ENCODE measurements at places on chromosomes 11 and 22. TPM values are rescaled to one million over a fixed set of nuclear protein-coding genes. Genes with fewer than 3 reads are reported as not detected.

GRCh38 chr22:46969961-46970360, 207.5 kb downstream of the TBC1D22A start:
- DNase-seq, result no peak

- no peak for DNase-seq
Observed at GRCh38 chr11:75760710-75761493, 7.7 kb upstream of the DGAT2 start.

DNA sequence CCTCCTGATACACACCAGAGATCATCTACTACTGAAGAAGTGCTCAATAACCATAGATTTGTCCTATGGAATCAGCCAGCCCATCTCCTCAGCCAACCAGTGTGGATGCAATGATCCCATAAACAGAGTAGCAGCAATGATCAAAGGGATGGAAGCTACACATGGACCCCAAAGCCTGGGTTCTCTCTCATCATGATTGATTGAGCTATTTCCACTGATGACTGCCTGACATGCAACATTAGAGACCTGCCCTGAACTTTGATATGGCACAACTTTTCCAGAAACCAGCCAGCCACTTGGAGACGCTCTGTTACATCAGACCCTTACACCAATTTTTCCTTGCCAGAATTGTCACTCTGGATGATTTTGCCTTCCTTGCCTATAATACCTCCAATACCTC, 471.6 kb downstream of the BUD13 start:
- DNase-seq, result no peak

GRCh38 chr22:43921370-43921769, 2.2 kb upstream of the PNPLA3 start:
- no peak for DNase-seq

- no peak for DNase-seq
Observed at GRCh38 chr11:84014539-84014938, 728.4 kb upstream of the CCDC90B start.

GRCh38 chr11:104968355-104968855, at the start of gene CASP4:
Gene CASP4, minus strand, starts transcription at chr11:104968574. Its CDS starts 49 bp downstream, at chr11:104968525.
- no peak for DNase-seq

PRODH gene
- total RNA-seq, result 54.3 TPM

- DNase-seq, result peak; percentile 79
Observed at GRCh38 chr22:29706486-29706885, 13.3 kb upstream of the CABP7 start.
